ENCODE measurements at places on chromosomes 5 and 9. TPM values are rescaled to one million over a fixed set of nuclear protein-coding genes. Genes with fewer than 3 reads are reported as not detected.

The CCDC183 gene
- 0.16 TPM for total RNA-seq

The DPH7 gene
- 18.7 TPM for total RNA-seq

The ZNF366 gene
- total RNA-seq: not detected

The POMT1 gene
- total RNA-seq: 34.6 TPM

The SLC6A19 gene
- total RNA-seq: not detected

The PCDH12 gene
- total RNA-seq: not detected

The RXFP3 gene
- total RNA-seq: not detected

The NTNG2 gene
- total RNA-seq: not detected

DNA sequence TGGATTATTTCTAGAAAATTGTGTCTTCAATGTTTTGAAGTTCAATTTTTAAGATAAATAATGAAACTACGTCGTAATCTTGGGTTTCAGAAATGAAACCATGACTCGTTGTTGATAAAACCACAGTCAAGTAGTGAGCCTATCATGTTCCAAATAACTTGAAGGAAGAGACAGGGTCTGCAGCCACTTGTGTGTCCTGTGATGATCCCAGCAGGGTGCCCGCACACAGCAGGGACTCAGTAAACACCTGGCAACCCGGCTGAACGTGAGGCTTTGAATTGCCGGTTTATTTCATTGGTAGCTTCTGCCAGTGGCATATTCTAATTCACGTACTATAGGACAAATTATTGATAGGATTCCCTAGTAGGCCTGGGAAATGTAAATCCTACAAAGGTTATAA is 679.6 kb downstream of the IRX1 start:
- H3K27me3 ChIP-seq: no peaks in the 10 kb centered on the region
- H3K27ac ChIP-seq: no peak overlapping the region
- H3K4me3 ChIP-seq: no peak overlapping the region
- DNase-seq: no peak
- H3K4me1 ChIP-seq: no peaks in the 10 kb centered on the region

DNA sequence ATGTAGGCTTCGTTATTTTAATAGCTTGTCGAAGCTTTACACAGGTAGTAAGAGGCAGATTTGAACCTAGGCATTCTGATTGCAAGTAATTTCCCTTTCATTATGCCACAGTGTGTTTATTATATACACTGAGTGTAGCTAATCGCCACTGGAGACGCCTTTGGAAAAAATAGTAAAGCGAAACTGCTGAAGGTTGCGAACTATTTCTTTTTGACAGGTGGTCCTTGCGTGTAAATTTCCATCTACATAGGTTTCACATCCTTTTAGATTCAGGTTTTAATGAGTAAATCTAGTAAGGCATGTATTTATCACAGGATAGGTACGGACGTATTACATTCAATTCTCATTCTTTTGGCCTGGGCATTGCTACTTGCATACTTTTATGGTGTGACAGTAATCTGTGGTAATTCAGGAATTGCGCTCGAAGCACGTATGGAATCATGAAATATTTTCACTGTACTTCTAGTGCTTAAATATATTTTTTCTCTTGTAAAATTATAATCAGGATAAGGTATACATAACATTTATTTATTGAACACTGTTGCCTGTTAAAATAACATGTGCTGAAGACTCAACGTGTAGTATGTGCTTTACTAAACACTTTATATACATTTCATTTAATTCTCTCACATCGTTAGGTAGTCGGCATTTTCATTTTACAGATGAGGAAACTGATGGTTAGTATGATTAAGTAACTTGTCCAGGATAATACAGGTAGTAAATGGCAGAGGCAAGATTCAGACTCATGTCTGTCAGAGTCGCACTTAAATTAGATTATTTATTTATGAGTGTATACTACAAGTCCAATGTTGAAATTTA is 1.8 kb downstream of the MARCHF6 start:
- peaks cover 7% of the 10 kb centered on the region for H3K36me3 ChIP-seq
- peak overlapping the region; percentile 98 for H3K27ac ChIP-seq
- H3K4me1 ChIP-seq: peaks cover 14% of the 10 kb centered on the region

GRCh38 chr5:180105827-180106312 is 34.3 kb upstream of the RNF130 start:
- no peaks in the 10 kb centered on the region for H3K36me3 ChIP-seq
- no peak overlapping the region for H3K4me3 ChIP-seq
- no peaks in the 10 kb centered on the region for H3K27me3 ChIP-seq
- H3K27ac ChIP-seq: no peak overlapping the region

GRCh38 chr5:43410414-43410813 is 1.8 kb downstream of the CCL28 start:
- DNase-seq: no peak
- no peak overlapping the region for H3K27ac ChIP-seq
- H3K36me3 ChIP-seq: no peaks in the 10 kb centered on the region
- H3K4me3 ChIP-seq: no peak overlapping the region

DNA sequence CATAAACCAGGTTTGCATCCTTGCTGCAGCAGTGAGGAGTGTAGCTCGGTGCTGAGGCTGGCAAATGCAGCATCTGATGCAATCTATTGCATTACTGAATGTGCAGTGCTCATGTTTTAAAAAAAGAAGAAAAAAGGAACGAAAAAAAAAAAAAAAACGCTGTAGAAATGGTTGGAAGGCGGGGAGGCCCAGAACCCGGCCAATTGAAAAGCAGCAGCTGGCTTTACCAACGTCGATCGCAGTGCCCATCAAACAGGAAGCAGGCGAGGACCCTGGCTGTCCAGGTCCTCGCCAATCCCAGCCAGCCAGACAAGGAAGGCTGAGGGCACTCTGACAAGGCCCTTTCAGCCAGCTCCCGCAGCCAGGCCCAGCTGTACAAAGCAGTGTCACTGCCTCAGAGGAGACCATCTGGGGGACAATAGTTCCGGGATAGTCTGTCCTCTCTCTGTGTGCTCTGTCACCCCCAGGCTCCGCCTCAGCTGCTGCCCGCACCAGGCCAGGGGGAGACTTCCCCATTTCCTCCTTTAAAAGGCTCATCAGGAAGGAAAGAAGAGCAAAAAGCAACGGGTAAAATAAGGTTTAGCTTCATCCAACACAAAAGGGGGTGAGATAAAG is 21.8 kb upstream of the CPEB4 start:
- DNase-seq: no peak
- peaks cover 12% of the 10 kb centered on the region for H3K4me1 ChIP-seq
- H3K27ac ChIP-seq: no peak overlapping the region
- H3K27me3 ChIP-seq: no peaks in the 10 kb centered on the region

DNA sequence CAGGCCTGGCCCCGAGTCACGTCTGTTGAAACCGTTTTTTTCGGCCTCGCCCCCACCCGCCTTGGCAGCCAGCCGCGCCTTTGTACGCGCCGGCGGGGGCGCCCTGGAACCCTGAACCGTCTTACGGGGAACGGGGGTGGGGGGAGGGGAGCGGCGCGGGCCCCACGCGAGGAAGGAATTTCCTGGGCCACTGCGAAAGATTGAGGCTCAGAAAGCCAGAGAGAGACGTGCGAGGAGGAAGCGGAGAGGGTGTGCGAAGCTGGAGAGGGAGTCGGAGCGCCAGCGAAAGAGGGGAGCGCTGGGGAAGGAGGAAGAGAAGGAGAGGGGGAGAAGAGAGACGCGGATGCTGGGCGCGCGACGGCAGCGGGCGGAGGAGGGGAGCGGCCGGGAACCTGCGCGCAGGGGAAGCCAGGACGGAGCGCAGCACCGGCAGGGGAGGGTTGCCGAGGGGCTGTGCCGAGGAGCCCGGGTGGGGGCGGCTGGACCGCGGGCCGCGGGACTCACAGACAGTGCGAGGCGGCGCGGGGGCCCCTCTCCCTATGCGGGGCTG is 4.6 kb upstream of the PRDM12 start:
- no peaks in the 10 kb centered on the region for H3K36me3 ChIP-seq
- H3K4me3 ChIP-seq: no peak overlapping the region
- peaks cover 87% of the 10 kb centered on the region for H3K27me3 ChIP-seq
- no peak overlapping the region for H3K27ac ChIP-seq
- peaks cover 11% of the 10 kb centered on the region for H3K4me1 ChIP-seq

DNA sequence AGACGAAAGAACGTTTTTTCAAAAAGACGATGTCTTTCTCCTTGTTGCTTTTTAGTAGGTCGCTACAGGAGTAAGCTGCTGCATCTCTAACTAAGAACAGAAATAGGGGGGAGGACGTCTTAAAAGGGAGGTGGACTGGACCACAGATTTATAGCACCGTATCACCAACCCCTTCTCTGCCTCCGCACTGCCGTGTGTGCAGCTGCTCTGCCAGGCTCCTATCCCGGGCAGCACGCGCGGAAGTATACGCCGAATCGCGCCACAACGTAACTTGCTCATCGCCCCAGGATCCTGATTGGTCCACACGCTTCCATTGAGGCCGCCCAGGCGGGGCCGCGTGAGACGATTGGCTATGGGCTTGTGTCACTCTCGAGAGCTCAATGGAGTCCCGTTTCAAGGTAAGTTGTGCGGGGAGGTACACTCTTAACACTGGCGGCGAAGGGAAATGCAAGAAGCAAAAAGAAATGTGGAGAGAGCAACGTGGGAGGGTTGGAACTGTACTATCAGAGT is at the start of gene ELAVL2:
Gene ELAVL2 (minus strand): TSS at position 121 of the 510 bp plus-strand sequence. CDS start 64,006 bp downstream, outside the sequence.
- no peaks in the 10 kb centered on the region for H3K27me3 ChIP-seq
- no peaks in the 10 kb centered on the region for H3K4me1 ChIP-seq
- H3K36me3 ChIP-seq: no peaks in the 10 kb centered on the region
- H3K4me3 ChIP-seq: peak within 1 kb of the TSS; percentile 26

GRCh38 chr9:74493512-74493911 is 3.6 kb upstream of the RORB start:
- no peak overlapping the region for H3K27ac ChIP-seq
- peaks cover 31% of the 10 kb centered on the region for H3K27me3 ChIP-seq
- peaks cover 9% of the 10 kb centered on the region for H3K4me1 ChIP-seq

- H3K27ac ChIP-seq: no peak overlapping the region
- no peaks in the 10 kb centered on the region for H3K27me3 ChIP-seq
- H3K4me1 ChIP-seq: peaks cover 20% of the 10 kb centered on the region
- H3K36me3 ChIP-seq: no peaks in the 10 kb centered on the region
- no peak for DNase-seq
Measured at GRCh38 chr9:107276966-107277710, 5.9 kb upstream of the RAD23B start.

DNA sequence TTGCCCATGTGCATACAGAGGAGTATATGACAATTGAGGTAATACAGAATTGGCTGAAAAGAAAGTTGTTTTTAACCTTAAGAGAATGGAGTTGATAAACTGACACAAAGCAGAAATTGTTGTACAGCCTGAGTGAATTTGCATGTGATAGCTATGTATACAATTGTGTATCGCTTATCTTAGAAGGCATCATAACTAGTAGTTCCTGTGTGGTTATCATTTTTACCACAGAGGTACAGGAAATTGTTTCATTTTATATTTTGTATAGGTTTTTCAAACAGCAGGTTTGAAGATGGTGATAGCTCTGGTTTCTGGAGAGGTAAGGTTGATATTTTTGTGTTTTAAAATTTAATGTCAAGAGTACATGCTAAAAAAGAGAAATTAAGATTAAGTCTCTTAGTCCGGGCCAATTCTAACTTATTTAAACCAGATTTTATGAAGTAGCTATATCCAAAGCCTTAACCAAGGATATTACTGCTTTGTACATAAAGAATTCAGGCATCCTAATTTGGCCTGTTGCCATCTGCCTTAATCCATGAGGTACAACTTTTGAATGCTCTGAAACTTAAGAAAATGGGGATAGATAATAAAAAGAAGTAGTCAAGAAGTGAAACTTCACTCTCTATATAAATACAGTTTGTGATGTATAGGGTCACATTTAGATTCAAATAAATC is 26.0 kb downstream of the DDX4 start:
- H3K4me1 ChIP-seq: no peaks in the 10 kb centered on the region
- H3K27me3 ChIP-seq: peaks cover 21% of the 10 kb centered on the region
- no peak overlapping the region for H3K27ac ChIP-seq

- no peak overlapping the region for H3K4me3 ChIP-seq
- no peak for DNase-seq
- no peak overlapping the region for H3K27ac ChIP-seq
- H3K36me3 ChIP-seq: no peaks in the 10 kb centered on the region
Measured at GRCh38 chr5:44887722-44888121, 79.0 kb downstream of the MRPS30 start.

DNA sequence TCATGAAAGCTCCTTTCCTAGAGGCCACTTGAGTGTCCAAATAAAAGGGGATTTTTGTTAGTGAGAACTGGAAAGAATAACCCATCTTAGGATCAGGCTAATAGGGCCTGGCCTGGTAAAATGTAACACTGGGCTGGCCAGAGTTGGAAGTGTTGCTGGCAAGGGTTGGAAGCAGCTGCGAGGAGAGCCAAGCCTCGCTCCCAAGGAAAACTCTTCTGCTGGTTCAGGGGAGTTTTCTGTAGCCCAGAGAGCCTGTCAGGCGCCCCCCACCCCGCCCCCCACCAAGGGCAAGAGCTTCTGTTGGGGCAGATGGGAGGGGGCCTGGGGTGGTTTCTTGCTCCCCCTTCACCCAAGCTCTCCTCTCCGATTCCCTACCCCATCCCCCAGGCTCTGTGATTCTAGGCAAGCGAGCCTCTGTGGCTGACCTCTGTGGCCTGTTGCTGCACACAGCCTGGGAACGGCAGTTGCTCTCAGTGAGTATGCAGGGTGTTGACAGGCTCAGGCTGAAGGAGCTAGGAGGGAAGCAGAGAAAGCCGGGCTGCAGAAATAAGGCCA is 547.8 kb downstream of the CCDC171 start:
- H3K27ac ChIP-seq: no peak overlapping the region
- H3K4me3 ChIP-seq: no peak overlapping the region
- H3K36me3 ChIP-seq: no peaks in the 10 kb centered on the region
- H3K4me1 ChIP-seq: no peaks in the 10 kb centered on the region
- no peak for DNase-seq
- no peaks in the 10 kb centered on the region for H3K27me3 ChIP-seq

DNA sequence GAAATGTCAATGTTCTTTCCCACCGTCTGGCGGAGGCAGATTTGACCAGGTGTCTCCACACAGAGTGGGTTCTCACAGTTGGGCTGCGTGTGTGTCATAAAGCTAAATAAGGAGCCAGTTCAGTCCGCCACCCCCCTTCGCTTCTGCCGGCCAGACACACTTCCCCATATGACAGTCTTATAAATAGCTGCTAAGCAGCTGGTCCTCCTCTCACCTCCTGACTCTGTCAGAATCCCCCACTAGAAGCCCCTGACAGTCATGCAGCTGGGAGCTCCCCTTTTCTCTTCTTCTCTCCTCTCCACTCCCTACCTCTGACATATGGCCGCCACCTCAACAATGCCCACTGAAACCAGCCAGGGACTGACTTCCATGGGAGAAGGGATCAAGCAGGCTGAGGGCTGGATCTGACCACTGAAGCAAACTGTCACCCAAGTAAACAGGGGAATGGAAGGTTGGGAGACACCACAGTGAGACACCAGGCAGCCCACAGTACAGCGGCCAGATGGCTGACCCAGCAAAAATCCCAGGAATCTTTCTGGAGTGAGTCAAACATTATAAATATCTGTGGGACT is 141.9 kb upstream of the EFNA5 start:
- H3K4me3 ChIP-seq: no peak overlapping the region
- DNase-seq: peak; percentile 63
- no peaks in the 10 kb centered on the region for H3K27me3 ChIP-seq
- no peaks in the 10 kb centered on the region for H3K36me3 ChIP-seq
- H3K27ac ChIP-seq: no peak overlapping the region

GRCh38 chr9:113590991-113591898 is 127.7 kb downstream of the RGS3 start:
- H3K27ac ChIP-seq: no peak overlapping the region
- H3K36me3 ChIP-seq: peaks cover 59% of the 10 kb centered on the region
- no peaks in the 10 kb centered on the region for H3K27me3 ChIP-seq

Measured in SJSA1 (cell line).